Activated naive CD8-positive, alpha-beta T cell treated with anti-CD3 and anti-CD28 coated beads, Interleukin-2, amount 10 ng/mL, durations not matched to agents 7 days and 5 days (primary cell): ENCODE measurements at places on chromosomes 1 and 21. TPM values are rescaled to one million over a fixed set of nuclear protein-coding genes. Genes with fewer than 3 reads are reported as not detected.

GRCh38 chr1:68229650-68230483, 2.5 kb downstream of the WLS start:
- no peak overlapping the region for H3K4me3 ChIP-seq
- H3K36me3 ChIP-seq, result no peaks in the 10 kb centered on the region
- no peak overlapping the region for H3K27ac ChIP-seq
- DNase-seq, result no peak
- H3K4me1 ChIP-seq, result peaks cover 6% of the 10 kb centered on the region

DNA sequence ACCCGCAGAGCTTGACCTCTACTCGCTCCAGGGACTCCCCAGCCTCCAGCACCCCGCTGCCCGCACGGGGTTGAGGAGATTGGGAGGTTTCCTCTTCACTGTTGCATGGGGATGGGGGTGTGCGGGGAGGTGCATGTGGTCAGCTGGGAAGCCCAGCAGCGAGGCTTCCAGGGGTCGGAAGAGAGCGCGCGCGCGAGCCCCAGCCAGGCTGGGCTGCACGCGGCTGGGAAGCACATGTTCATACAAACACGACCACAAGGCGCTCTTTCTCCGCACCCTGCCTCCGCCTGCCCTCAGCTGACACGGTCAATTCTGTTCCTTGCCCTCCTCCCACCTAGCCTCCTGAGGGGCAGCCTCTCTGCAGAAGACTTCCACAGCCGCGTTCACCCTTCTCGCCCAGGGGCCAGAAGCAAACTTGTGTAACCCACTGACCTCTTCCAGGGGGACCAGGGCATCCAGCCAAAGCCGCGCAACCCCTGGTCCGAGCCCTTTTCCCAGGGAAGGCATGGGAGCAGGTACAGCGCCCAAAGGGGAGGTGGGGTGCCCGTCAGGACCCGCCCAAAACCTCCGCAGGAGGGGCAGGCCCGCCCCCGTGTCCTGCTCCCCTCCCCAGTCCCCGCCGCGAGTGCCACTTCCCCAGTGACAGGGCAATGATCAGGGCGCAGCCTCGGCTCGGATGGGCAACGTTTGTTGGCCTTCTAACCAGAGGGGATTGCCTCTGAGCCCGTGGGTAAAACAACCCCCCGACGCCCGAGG, 1.3 kb downstream of the COL24A1 start:
- H3K27ac ChIP-seq, result no peak overlapping the region
- H3K27me3 ChIP-seq, result peaks cover 40% of the 10 kb centered on the region
- H3K4me3 ChIP-seq, result no peak overlapping the region
- H3K36me3 ChIP-seq, result no peaks in the 10 kb centered on the region

- no peaks in the 10 kb centered on the region for H3K27me3 ChIP-seq
- peaks cover 39% of the 10 kb centered on the region for H3K4me1 ChIP-seq
- peaks cover 20% of the 10 kb centered on the region for H3K36me3 ChIP-seq
- no peak for DNase-seq
- H3K4me3 ChIP-seq, result no peak overlapping the region
- H3K27ac ChIP-seq, result no peak overlapping the region
Observed at GRCh38 chr1:172902861-172903381, 147.8 kb downstream of the TNFSF18 start.

DNA sequence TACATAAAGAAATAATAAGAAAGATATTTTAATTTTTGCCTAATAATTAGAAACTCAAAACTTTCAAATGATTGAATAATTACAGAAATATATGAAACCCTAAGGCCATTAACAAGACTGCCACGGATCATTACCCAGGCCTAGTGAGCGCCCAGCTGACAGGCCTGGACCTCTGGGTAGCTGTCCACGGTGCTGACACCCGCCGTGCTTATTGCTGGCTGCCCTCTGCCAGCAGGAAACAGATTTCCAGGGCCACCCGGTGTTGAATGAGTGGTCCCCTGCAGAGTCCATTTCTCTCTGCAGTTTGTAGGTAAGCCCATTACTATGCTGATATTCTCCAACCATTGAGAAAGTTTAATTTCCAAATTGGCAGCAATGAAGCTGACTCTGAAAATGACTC, 254.4 kb upstream of the GJB5 start:
- H3K4me3 ChIP-seq, result no peak overlapping the region
- no peaks in the 10 kb centered on the region for H3K36me3 ChIP-seq
- no peak overlapping the region for H3K27ac ChIP-seq

GRCh38 chr21:42044871-42045495, 26.1 kb upstream of the UMODL1 start:
- no peak overlapping the region for H3K4me3 ChIP-seq
- no peak for DNase-seq
- no peaks in the 10 kb centered on the region for H3K4me1 ChIP-seq

GRCh38 chr1:21783679-21784603, 992 bp upstream of the USP48 start:
- peaks cover 11% of the 10 kb centered on the region for H3K27me3 ChIP-seq
- H3K36me3 ChIP-seq, result peaks cover 2% of the 10 kb centered on the region
- H3K4me1 ChIP-seq, result peaks cover 16% of the 10 kb centered on the region
- DNase-seq, result no peak
- H3K4me3 ChIP-seq, result peak overlapping the region; percentile 90
- peak overlapping the region; percentile 100 for H3K27ac ChIP-seq

DNA sequence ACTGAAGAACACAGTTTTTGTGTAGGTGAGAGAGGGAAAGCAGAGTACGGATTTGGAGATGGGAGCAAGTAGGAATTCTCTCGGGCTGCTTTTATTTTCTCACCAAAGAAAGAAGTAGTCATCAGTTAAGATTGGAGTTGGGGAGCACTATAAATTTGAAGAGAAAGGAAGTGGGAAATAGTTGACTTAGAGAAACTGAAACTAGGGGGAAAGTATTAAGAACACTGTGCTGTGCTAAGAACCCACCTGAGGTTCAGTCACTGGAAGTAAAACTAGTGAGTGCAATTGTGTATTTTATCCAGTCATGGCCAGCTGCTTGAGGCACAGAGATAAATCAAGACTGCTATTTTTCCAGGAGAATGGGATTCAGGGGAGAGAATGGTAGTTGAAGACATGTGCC, 37.4 kb downstream of the CLCC1 start:
- DNase-seq, result no peak
- peaks cover 2% of the 10 kb centered on the region for H3K4me1 ChIP-seq
- peaks cover 29% of the 10 kb centered on the region for H3K36me3 ChIP-seq
- H3K27me3 ChIP-seq, result no peaks in the 10 kb centered on the region
- H3K27ac ChIP-seq, result no peak overlapping the region
- H3K4me3 ChIP-seq, result no peak overlapping the region

DNA sequence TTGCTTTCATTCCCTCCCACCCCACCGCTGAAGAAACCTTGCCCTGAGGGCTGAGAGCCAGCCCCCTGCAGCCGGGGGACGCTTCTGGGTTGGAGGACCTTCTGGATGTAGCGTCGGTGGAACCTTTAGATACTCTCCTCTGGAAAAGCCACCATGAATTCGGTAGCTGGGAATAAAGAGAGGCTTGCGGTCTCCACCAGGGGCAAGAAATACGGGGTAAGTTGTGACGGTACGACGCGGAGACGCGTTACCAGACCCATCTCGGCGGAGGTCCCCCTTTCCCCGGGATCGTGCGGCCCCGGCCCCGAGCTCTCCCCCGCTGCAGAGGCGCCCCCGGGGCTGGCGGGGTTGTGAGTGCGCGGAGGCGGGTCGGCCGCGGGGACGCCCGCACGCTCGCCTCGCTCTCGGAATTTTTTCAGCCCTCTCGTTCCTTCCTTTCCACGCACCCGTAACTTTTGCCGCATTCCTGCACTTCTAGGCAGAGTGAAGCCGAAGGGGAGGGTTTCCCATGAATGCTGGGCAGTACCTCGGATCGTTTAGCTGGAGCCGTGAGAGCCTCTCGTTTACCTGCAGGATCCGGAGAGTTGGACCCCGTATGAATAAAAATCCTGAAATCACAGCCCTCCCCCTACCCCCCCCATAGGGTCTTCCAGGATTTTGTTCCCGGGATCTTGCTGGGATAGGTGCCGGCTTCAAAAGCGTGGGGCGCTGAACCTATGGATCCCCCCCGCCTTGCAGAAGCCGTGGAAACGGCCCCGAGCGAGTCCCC, 671 bp downstream of the KIF26B start:
- peaks cover 19% of the 10 kb centered on the region for H3K4me1 ChIP-seq
- peaks cover 69% of the 10 kb centered on the region for H3K27me3 ChIP-seq
- H3K36me3 ChIP-seq, result no peaks in the 10 kb centered on the region
- H3K4me3 ChIP-seq, result peak overlapping the region; percentile 82
- DNase-seq, result peak; percentile 48
- no peak overlapping the region for H3K27ac ChIP-seq

- DNase-seq, result peak; percentile 29
- peaks cover 24% of the 10 kb centered on the region for H3K36me3 ChIP-seq
- peak overlapping the region; percentile 80 for H3K27ac ChIP-seq
- H3K27me3 ChIP-seq, result no peaks in the 10 kb centered on the region
- peak overlapping the region; percentile 67 for H3K4me3 ChIP-seq
Observed at GRCh38 chr21:43893536-43894205, 28.6 kb downstream of the AGPAT3 start.

- H3K36me3 ChIP-seq, result no peaks in the 10 kb centered on the region
- no peak overlapping the region for H3K27ac ChIP-seq
- H3K27me3 ChIP-seq, result no peaks in the 10 kb centered on the region
- no peak overlapping the region for H3K4me3 ChIP-seq
Observed at GRCh38 chr1:191993549-191993948, 164.7 kb upstream of the RGS18 start.

- no peak overlapping the region for H3K27ac ChIP-seq
- H3K4me3 ChIP-seq, result no peak overlapping the region
- peaks cover 9% of the 10 kb centered on the region for H3K36me3 ChIP-seq
- peaks cover 15% of the 10 kb centered on the region for H3K4me1 ChIP-seq
Observed at GRCh38 chr1:32128479-32128878, 20.6 kb downstream of the KPNA6 start.

GRCh38 chr1:155889566-155889965, 21.6 kb downstream of the RIT1 start:
- no peak for DNase-seq
- H3K36me3 ChIP-seq, result no peaks in the 10 kb centered on the region

DNA sequence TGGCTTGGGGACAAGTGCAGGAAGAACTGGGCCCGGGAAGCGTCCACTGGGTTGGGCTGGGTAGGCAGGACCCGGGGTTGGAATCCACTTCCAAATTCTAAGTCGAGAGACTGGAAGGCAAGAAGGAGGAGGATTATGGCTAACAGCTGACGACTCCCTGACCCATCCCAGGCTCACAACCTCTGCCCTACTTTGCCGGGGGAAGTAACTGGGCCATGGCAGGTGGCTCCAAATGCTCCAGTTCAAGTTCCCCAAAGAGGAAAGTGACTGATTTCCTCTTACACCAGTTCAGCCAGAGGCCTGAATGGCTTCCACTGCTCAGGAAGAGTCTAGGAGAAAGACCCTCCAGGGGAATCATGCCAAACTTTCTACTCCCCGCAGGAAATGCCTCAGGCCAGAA, 11.4 kb downstream of the EMC1 start:
- no peaks in the 10 kb centered on the region for H3K27me3 ChIP-seq
- DNase-seq, result no peak
- peaks cover 18% of the 10 kb centered on the region for H3K36me3 ChIP-seq
- H3K27ac ChIP-seq, result no peak overlapping the region

- H3K4me3 ChIP-seq, result peak overlapping the region; percentile 7
- H3K27ac ChIP-seq, result no peak overlapping the region
- no peak for DNase-seq
- H3K27me3 ChIP-seq, result no peaks in the 10 kb centered on the region
- H3K36me3 ChIP-seq, result peaks cover 13% of the 10 kb centered on the region
Observed at GRCh38 chr1:64946916-64947315, 19.4 kb downstream of the JAK1 start.

DNA sequence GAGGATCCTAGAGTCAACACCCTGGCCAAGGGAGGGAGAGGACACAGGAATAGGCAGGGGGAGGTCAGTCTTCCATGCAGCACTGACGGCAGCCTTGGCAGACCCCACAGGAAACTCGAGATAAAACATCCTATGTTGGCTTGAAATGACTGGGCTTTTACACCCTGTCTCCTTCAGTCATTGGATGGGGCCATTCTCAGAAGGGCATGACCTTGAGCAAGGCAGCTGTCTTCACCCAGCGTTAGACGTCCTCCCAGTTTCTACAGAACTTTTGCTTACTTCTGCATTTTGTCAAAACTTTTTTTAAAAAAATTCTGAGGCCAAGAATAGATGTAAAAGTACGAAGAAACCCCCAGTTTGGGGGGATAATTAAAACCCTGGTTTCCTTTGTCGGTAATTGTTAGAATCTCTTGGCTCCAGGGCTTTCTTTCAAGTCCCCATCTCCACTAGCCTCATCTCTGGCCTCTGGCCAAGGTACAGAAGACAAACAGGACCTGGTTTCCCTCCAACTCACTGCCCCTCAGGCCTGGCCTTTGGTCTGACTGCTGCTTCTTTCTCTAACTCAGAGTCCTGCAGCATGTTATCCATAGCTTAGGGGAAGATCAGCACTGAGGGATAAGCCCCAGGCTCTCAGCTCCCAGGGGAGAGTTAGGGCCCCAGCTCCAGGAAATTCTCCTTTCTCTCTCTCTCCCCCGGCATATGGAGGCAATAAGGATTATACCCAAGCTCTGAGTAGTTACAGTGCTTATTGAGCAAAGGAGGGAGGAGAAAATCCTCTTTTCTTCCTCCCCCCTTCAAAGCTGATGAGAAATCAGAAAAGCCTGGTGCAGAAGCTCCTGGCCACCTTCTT, 51.6 kb upstream of the KCND3 start:
- H3K4me1 ChIP-seq, result no peaks in the 10 kb centered on the region
- peaks cover 12% of the 10 kb centered on the region for H3K27me3 ChIP-seq
- no peaks in the 10 kb centered on the region for H3K36me3 ChIP-seq
- no peak overlapping the region for H3K27ac ChIP-seq
- H3K4me3 ChIP-seq, result no peak overlapping the region

DNA sequence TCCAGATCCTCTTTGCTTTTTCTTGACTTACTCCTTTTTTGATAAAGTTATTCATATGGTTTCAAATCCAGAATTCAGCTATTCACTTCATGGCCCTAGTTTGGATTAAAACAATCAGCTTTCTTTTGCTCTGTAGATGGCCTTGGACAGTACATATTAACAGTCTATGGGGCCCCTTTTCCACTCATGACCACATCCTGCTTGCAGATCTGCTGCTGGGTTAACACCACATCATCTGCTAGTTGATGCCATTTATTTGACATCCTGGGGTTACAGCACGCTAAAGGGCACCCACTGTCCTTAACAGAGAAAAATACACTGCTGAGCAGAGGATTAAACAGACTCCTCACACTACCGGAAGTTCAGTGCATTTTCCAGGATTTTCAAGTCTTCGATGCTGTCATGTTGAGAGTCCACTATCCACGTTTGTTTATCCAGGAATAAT, 941 bp upstream of the IFI16 start:
- H3K4me1 ChIP-seq, result peaks cover 29% of the 10 kb centered on the region
- H3K36me3 ChIP-seq, result peaks cover 31% of the 10 kb centered on the region
- peak overlapping the region; percentile 96 for H3K27ac ChIP-seq
- no peaks in the 10 kb centered on the region for H3K27me3 ChIP-seq

- H3K4me3 ChIP-seq, result no peak overlapping the region
- H3K27me3 ChIP-seq, result no peaks in the 10 kb centered on the region
- no peak overlapping the region for H3K27ac ChIP-seq
Observed at GRCh38 chr1:248618878-248619277, 16.0 kb downstream of the OR2T11 start.

- no peak overlapping the region for H3K27ac ChIP-seq
- DNase-seq, result no peak
- no peaks in the 10 kb centered on the region for H3K36me3 ChIP-seq
- H3K27me3 ChIP-seq, result no peaks in the 10 kb centered on the region
- H3K4me3 ChIP-seq, result no peak overlapping the region
Observed at GRCh38 chr1:216653001-216653400, 70.2 kb downstream of the ESRRG start.

- no peak overlapping the region for H3K27ac ChIP-seq
- H3K27me3 ChIP-seq, result peaks cover 4% of the 10 kb centered on the region
- no peaks in the 10 kb centered on the region for H3K4me1 ChIP-seq
- no peaks in the 10 kb centered on the region for H3K36me3 ChIP-seq
- no peak for DNase-seq
Observed at GRCh38 chr1:86542631-86543030, 4.2 kb upstream of the CLCA4 start.

SH3BGR gene
- total RNA-seq, result 1.9 TPM

KCNJ9 gene
- not detected for total RNA-seq

CELA3B gene
- total RNA-seq, result not detected

KIF17 gene
- total RNA-seq, result not detected

CFAP126 gene
- not detected for total RNA-seq

EXO5 gene
- total RNA-seq, result 14.6 TPM

HEATR1 gene
- total RNA-seq, result 40.5 TPM

LCE2A gene
- not detected for total RNA-seq
